ENCODE measurements at places on chromosomes 11 and 22. TPM values are rescaled to one million over a fixed set of nuclear protein-coding genes. Genes with fewer than 3 reads are reported as not detected.

DNA sequence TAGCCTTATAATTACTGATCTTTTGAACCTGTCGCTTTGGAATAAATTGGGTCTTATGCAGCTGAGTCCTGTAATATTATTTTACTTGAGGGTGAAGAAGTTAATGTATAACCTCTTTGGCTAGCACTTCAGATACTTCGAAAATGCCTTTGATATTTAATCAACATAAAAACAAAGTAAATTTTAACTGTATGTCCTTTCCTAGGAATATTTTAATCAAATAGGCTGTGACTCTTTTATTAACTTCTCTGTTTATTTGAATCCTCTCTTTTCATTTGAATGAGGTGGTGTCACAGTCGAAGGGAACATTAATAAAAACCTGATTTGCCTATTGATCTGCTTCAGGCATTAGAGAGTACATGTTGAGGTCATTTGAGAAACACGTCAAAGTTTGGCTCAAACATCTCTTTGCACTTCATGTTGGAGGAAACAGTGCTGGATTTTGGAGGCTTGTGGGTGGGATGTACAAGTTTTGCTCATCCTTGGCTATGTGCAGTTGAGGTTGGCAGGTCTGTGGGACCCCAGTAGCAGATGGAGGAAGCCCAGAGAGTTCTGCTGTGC is 143.6 kb downstream of the NCAM1 start:
- no peaks in the 10 kb centered on the region for H3K4me1 ChIP-seq
- H3K27ac ChIP-seq: no peak overlapping the region
- H3K4me3 ChIP-seq: no peak overlapping the region
- no peaks in the 10 kb centered on the region for H3K27me3 ChIP-seq
- DNase-seq: no peak

- H3K4me1 ChIP-seq: no peaks in the 10 kb centered on the region
- H3K27me3 ChIP-seq: no peaks in the 10 kb centered on the region
- H3K36me3 ChIP-seq: peaks cover 4% of the 10 kb centered on the region
These were observed 27.7 kb upstream of the ARFGAP3 start for GRCh38 chr22:42884616-42885375.

DNA sequence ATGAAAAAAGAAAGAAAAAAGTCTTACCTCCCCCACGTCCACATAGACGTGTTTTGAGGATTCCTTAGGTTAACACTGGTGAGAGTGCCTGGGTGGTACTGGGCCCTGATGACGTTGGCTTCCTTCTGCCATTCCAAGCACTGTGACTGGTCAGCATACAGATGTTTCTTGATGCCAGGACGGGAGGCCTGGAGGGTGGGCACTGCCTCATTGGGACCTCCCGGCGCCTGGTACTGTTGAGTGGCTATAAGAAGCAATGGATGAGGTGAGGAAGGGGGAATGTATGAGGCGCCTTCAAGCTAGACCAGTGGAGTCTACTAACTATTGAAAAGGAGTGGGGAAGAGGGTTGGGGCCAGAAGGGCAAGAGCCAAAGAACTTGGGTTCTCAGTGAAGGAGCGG is 45.3 kb downstream of the MICAL2 start:
- H3K36me3 ChIP-seq: no peaks in the 10 kb centered on the region
- H3K4me3 ChIP-seq: no peak overlapping the region
- H3K27me3 ChIP-seq: no peaks in the 10 kb centered on the region
- no peak overlapping the region for H3K27ac ChIP-seq

The DMC1 gene
- total RNA-seq: 5.0 TPM

- peak; percentile 20 for DNase-seq
- no peaks in the 10 kb centered on the region for H3K36me3 ChIP-seq
- H3K27me3 ChIP-seq: no peaks in the 10 kb centered on the region
- H3K4me3 ChIP-seq: no peak overlapping the region
- H3K4me1 ChIP-seq: peaks cover 29% of the 10 kb centered on the region
These were observed 272.5 kb downstream of the SBF2 start for GRCh38 chr11:10021563-10021962.

DNA sequence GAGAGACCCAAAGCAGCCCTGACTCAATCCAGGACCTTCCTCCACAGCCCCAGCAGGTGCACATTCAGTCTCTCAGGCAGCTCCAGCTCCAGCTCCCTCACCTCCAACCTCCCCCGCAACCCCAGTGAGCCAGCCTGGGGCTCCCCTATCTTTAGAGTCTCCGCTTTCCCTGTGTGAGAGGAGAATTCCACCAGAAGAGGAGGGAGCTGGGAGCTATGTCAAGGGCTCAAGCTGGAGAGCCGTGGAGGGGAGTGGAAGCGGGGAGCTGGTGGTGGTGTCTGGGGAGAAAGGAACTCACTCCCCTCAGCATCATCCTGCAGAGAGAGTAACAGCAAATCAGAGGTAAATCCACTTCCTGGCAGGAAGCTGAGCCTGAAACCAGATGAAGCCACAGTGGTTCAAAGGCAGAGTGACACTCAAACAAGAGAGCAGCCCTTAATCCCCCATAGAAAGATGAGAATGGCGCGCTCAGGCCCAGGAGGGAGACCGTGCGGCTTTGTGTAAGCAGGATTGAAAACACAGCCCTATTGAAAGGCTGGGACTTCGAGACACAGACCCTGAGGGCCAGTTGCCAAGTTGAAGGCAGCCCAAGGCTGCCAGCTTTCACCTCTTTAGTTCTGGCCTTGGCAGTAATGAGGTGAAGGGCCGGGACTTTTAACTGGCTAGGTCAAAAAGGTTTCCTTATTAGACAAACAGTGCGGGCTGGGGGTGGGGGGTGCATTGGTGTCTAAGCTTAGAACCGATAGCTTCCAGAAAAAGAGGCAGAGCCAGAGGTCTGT is 21.4 kb upstream of the CDON start:
- no peaks in the 10 kb centered on the region for H3K36me3 ChIP-seq
- DNase-seq: no peak
- H3K4me1 ChIP-seq: peaks cover 53% of the 10 kb centered on the region

DNA sequence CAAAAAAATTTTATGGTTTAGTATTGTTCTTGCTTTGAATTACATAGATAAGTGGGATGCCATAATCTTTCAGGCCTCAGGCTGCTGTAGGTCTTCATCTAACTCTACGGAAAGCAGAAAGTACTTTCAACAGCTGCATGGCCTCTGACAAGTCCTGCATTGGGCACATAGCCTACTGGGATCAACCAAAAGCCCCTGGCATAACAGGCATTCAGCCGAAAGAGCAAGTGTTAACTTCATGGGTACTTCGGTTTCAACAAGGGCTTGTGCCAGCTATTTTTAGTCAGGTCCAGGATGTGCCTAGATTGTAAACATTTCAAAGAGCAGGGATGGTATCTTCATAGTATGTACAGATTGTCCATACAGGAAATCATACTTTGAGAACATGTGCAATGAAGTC is 3.1 kb downstream of the SLN start:
- H3K27me3 ChIP-seq: peaks cover 15% of the 10 kb centered on the region
- no peak for DNase-seq
- no peak overlapping the region for H3K4me3 ChIP-seq
- peaks cover 19% of the 10 kb centered on the region for H3K4me1 ChIP-seq
- no peaks in the 10 kb centered on the region for H3K36me3 ChIP-seq

GRCh38 chr11:12986194-12986898 is 22.8 kb upstream of the RASSF10 start:
- H3K4me3 ChIP-seq: no peak overlapping the region
- H3K27me3 ChIP-seq: no peaks in the 10 kb centered on the region
- no peak for DNase-seq
- H3K27ac ChIP-seq: no peak overlapping the region
- H3K36me3 ChIP-seq: no peaks in the 10 kb centered on the region
- no peaks in the 10 kb centered on the region for H3K4me1 ChIP-seq

GRCh38 chr11:24738972-24739371 is 242.1 kb downstream of the LUZP2 start:
- H3K4me3 ChIP-seq: no peak overlapping the region
- no peak for DNase-seq
- no peak overlapping the region for H3K27ac ChIP-seq
- H3K4me1 ChIP-seq: peaks cover 15% of the 10 kb centered on the region
- H3K27me3 ChIP-seq: no peaks in the 10 kb centered on the region
- no peaks in the 10 kb centered on the region for H3K36me3 ChIP-seq

DNA sequence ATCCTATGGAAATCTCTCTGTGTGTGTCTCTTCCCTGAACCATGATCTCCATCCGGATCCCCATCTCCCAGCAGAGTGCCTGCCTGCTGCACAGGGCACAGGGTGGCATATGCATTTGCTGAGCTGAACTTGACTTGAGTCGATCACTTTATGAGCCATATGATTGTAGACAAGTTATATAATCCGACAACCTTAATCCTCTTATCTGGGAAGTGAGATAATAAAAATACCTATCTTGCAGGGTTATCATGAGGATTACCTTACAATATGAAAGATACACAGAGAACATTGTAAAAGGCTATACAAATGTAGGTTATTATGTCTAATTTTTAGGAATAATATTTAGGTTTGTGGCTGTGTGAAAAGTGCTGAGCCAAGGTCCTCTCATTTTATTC is 124.5 kb downstream of the ST3GAL4 start:
- no peaks in the 10 kb centered on the region for H3K36me3 ChIP-seq
- no peak overlapping the region for H3K4me3 ChIP-seq
- DNase-seq: no peak
- H3K27me3 ChIP-seq: no peaks in the 10 kb centered on the region

DNA sequence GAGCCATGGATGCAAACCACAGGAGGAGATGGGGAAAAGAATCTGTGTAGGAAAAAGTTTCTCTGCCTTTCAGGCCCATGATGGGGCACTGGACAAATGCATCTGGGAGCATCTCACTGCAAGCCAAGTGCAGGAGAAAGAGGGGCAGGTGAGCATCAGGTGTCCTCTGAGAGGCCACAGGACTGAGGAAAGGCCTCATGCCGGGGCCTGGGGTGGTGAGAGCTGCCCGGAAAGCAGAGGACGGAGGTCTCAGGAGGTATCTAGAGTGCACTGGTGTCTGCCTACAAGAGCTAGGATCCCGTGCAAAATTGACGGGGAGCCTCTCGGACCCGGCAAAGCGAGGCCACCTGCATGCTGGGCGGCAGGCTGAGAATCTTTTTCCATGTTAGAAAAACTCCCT is 73.9 kb downstream of the CTTN start:
- no peak for DNase-seq
- no peak overlapping the region for H3K27ac ChIP-seq
- no peaks in the 10 kb centered on the region for H3K27me3 ChIP-seq
- H3K4me1 ChIP-seq: no peaks in the 10 kb centered on the region

The OR2AG1 gene
- total RNA-seq: 0.04 TPM

DNA sequence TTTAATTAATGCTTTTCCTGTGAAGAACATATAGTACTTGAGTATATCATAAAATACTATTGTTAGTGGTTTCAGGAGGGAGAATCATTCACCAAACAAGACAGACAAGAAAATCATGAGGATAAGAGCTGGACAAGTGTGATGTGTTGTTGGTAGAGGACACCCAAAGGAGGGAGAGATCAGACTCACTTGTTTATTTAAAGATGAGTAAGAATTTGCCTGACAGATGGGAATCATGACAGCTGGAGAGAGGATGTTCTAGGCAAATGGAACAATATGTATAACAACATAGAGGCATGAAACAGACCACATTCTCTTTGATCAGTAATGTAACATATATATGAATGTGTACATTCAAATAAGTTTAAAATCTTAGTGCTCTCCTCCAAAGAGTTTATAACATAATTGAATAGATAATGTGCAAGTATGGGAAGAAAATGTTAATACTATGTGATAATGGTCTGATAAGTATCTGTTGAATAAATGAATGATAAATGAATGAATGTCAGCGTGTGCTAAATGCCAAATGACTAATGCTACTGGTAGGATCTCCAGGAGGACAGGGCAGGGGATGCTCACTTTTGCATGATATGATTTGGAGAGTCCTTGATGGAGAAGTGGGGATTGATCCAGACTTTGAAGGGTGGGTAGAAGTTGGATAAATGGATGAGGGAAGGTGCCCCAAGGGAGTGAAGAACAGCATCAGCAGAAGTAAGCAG is 228.9 kb upstream of the SORL1-AS1 start:
- DNase-seq: no peak
- H3K4me3 ChIP-seq: no peak overlapping the region
- no peaks in the 10 kb centered on the region for H3K27me3 ChIP-seq
- no peak overlapping the region for H3K27ac ChIP-seq
- H3K36me3 ChIP-seq: no peaks in the 10 kb centered on the region

DNA sequence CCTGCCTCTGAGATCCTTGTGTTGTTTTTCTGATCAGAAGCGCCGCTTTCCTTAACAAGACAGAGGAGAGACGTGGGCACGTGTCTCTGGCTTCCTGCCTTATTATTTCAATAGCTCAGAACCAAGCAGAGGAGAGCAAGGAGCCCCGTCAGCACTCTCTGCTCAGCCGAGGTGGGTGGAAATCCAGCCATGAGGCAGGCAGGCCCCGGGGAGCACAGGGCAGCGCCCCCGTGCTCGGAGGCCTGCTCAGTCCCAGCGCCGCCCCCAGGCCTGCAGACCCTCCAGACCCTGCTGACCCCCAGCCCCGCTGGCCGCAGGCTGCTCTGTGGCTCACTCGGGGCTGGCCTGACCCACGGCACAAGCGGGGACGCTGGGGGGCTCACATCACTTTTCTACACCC is 162.8 kb downstream of the BRD1 start:
- H3K36me3 ChIP-seq: no peaks in the 10 kb centered on the region
- no peaks in the 10 kb centered on the region for H3K27me3 ChIP-seq
- no peak overlapping the region for H3K27ac ChIP-seq
- no peak overlapping the region for H3K4me3 ChIP-seq
- no peak for DNase-seq
- no peaks in the 10 kb centered on the region for H3K4me1 ChIP-seq

The FCHSD2 gene
- 5.2 TPM for total RNA-seq

DNA sequence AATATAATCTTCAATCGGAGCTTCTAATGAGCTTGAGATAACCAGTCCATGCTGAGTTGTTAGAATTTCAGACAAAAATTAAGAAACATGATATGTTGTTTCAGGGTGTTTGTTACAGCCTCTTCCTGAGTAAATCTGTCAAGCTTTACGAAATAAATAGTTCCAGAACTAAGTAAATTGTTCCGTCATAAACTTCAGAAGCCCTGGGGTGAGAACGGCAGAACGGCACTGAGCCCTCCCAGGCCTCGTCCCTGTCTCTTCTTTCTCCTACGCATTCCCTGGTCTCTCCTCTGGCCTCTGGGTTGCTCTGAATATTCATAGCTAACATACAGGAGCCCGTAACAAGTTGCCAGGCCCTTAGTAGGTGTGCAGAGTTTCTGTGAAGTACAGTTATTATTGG is 390.8 kb upstream of the NARS2 start:
- peaks cover 5% of the 10 kb centered on the region for H3K4me1 ChIP-seq
- H3K36me3 ChIP-seq: no peaks in the 10 kb centered on the region
- no peaks in the 10 kb centered on the region for H3K27me3 ChIP-seq
- H3K4me3 ChIP-seq: no peak overlapping the region
- no peak for DNase-seq
